Ecto neural progenitor cell (in vitro differentiated cells): ENCODE measurements at places on chromosomes 1 and 21.

- no peak for DNase-seq
These were observed 349.7 kb downstream of the LMX1A start for GRCh38 chr1:165006831-165007230.

DNA sequence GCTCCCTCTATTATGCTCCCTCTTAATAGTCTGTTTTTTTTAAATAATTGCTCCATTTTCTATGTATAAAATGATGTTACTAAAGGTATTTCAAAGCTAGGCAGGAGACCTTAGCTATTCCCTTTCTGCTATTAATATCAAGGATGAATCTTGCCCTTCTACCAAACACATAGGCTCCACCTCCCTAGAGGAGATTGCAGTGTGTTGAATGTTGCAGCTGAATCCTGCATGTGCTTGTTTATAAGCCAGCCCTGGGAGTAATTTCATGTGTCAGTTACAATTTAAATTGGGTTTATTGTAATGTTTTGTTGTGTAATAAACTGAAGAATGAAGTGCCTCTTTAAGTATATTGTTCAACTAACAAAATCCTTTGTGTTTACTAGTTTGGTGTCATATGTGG lies 66.0 kb downstream of the TMEM200B start:
- no peak for DNase-seq

DNA sequence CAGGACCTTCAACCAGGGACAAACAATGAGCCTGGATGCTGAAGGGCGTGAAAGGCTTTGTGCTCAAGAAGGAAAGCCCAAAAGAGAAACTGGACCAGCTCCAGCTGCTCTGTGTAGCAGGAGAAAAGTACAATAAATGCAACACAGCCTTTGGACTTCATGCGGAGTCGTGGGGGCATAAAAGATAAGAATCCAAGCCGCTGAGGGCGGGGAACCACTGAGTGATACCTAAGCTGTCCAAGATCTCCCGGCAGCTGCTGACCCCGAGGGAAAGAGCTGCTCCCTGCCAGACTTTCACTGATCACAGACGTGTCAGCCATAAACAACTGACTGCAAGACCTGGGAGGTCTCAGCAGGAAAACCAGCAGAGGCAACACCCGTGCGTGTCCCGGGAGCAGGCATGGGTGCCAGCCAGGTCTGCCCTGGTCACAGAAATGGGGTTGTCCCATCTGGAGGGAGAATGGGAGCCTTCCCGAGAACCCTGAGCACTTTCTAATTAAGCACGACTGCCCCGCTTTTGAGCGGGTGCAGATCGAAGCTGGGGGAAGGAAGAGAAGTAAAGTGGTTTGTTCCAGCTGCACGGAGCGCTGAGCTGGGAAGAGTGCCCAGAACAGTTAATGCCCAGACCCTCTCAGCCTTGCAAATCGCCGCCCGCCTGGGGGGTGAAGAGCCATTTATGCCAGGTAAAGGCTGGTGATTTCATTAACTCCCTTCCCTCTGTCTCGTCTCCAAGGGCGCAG lies 68.3 kb upstream of the TARDBP start:
- no peak for DNase-seq

- peak; percentile 87 for DNase-seq
These were observed at the start of gene FOXD3 for GRCh38 chr1:63322114-63322943. Gene FOXD3, plus strand, starts transcription at chr1:63322567. Its CDS starts 492 bp downstream, at chr1:63323059.

- no peak for DNase-seq
These were observed 142.5 kb downstream of the TNR start for GRCh38 chr1:175600721-175601440.

DNA sequence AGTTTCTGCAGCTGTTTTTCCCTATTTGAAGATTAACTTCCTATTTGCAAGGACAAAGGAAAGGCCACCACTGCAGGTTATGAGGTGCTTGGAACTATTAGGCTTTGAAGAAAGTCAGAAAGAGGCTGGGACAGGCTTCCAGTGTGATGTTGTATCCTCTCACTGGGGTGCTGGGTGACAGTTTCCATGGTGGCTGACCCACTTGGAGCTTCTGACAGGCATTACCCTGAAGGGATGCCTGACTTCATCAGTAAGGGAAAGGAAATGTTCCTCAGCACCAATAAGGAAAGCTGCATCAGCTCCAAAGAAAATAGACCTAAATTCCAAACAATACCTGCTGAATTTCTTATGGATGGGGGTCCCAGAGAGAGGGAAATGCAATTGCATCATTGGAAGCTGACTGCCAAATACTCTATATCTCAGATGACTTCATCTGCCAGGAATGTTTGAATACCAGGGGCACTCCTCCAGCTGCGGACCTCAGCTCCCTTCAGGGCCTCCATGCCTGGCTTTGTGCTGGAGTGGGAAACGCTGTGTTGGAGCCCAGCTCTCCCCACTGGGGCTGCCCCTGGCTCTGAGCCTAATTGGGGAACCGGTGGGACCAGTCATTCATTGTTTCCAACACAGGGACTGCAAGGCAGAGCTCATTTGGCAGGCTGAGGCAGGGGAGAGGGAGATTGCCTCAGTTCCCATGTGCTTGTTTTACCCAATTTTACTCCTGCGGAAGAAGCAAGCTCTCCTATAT lies 76.6 kb downstream of the RGL1 start:
- peak; percentile 64 for DNase-seq

- no peak for DNase-seq
These were observed 10.6 kb downstream of the ESPN start for GRCh38 chr1:6435129-6435528.

DNA sequence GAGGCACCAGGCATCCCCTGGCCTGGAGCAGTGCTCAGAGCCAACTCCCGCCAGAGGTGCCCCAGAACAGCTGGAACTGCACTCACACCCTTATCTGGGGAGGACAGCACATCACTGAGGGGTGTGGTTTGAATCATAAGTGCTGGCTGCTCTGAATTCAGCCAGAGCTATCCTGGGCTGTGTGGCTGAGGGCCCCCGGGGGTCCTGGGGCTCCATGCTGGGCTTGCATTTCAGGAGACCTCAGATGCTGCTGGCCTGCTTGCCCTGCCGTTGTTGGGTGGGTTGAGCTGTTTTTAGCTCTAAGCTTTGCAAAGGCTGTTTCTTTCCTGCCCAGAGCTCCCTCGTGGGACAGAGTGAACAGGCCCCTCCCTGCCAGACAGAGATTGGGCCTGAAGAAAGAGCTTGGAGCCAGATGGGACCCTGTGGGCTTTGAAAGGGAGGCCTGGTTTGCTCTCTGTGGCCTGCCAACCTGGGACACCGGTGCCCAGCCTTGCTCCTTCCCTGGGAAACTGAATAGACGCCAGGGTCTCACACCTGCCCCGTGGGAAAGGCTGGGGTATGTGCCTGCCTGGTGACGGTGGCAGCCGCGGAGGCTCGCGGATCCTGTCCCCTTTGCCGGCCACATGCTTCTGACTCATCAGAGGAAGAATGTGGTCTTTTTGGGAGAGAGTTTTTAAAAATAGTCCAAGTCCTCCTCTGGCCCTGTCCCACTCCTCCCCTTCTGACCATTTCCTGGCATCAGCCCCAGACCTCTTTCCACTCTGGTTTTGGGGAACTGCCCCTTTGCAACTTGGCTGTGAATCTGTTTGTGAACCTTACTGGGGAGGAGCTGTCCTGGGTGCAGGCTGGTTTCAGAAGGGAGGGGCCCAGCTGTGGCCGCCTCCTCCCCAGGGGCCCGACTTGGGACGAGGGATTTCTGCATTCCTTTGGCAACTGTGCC lies 30.0 kb downstream of the ARHGEF10L start:
- no peak for DNase-seq

DNA sequence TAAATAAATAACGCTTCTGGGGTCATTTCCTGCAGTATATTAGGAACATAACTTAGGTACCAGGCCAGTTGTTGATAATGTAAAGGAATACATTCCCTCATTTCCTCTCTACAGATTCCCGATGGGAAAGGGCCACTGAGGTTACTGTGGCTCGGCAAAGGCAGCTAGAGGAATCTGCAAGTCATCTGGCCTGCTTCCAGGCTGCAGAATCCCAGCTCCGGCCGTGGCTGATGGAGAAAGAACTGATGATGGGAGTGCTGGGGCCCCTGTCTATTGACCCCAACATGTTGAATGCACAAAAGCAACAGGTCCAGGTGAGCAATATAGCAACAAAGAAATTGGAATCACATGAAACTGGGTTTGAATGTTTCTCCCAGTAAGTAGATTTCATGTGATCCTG lies 109.6 kb upstream of the BMP8A start:
- no peak for DNase-seq

DNA sequence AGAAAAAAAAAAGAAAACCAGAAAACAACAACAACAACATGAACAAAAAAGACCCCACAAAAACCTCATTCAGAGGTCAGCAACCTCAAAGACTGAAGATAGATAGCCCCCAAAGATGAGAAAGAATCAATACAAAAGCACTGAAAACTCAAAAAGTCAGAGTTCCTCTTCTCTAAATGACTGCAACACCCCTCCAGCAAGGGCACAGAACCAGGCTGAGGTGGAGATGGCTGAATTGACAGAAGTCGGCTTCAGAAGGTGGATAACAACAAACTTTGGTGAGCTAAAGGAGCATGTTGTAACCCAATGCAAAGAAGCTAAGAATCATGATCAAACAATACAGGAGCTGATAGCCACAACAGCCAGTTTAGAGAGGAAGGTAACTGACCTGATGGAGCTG lies 17.0 kb downstream of the RAB3GAP2 start:
- DNase-seq: no peak

DNA sequence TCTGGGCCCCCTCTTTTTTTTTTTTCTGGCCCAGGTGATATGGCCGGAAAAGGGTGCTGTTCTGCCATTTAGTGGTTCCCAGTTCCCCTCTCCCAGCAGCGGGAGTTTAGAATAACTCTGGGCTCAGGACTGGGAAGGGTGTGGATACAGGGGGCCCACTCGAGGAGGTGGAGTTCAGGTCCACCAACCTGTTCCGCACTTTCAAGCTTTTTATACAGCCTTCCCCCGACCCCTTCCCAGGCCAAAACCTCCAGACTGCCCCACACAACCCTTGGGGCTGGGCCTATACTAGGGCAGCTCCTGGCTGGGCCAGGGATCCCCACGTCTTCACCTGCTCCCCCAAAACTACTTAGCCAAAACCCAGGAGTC lies 402 bp downstream of the PLEKHG5 start:
- no peak for DNase-seq

- no peak for DNase-seq
These were observed 118.5 kb downstream of the PLD5 start for GRCh38 chr1:242405947-242406346.

DNA sequence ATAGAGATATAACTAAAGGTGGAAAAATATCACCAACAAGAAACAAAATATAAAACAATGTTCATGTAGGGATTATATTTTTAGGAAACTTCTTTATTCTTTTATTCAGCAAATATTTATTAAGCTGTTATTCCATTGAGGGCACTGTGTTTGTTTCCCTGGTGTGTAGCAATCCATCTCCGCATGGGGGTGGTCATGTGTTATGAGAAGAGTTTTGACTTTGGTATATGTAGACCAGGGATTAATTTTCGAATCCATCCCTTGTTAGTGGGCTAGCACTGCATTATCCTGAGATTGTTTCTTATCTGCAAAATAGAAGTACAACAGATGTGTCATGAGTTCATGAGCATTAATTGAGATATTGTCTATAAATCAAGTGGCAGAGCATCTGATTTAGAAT lies 190.2 kb upstream of the LRRC7 start:
- DNase-seq: no peak
